Right forelimb (tissue), 1 donor: ENCODE measurements at places on chromosomes 11 and 22.

- no peak for DNase-seq
Observed at GRCh38 chr22:33577862-33578411, 342.3 kb downstream of the LARGE1 start.

DNA sequence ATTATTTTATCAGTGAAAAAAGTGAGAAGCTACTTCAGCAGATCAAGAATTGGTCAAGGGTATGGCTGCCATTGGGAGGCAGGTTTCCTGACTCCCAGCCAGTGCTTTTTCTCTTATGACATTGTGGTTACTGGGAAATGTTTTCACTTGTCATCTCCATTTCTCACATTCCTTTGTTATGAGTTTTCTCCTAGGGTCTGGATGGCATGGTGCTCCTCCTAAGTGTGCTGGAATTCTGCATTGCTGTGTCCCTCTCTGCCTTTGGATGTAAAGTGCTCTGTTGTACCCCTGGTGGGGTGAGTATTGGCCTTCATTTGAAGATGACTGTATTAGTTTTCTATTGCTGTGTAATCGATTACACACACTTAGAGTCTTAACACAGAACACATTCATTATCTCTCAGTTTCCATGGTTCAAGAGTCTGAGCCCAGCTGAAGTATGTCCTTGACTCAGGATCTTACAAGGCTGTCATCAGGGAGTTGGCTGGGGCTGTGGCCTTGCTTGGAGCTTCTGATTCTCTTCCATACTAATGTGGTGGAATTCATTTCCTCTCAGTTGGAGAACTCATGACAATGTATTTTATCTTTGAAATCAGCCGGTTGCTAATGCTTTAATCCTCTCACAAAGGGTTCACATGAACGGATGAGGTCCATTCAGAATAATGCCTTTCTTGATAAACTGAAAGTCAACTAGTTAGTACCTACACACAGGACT is 21.0 kb upstream of the MS4A6E start:
- DNase-seq, result no peak

GRCh38 chr11:95547976-95548375 is 241.6 kb downstream of the FAM76B start:
- DNase-seq, result no peak

GRCh38 chr11:46894506-46894905 is 23.8 kb downstream of the LRP4 start:
- DNase-seq, result no peak

- no peak for DNase-seq
Observed at GRCh38 chr11:129766898-129767604, 48.6 kb upstream of the TMEM45B start.

GRCh38 chr11:115291325-115291724 is 212.9 kb downstream of the CADM1 start:
- DNase-seq, result no peak

- no peak for DNase-seq
Observed at GRCh38 chr11:61713906-61714305, 33.7 kb downstream of the DAGLA start.

GRCh38 chr11:5713695-5714094 is 22.6 kb upstream of the OR56B1 start:
- no peak for DNase-seq

DNA sequence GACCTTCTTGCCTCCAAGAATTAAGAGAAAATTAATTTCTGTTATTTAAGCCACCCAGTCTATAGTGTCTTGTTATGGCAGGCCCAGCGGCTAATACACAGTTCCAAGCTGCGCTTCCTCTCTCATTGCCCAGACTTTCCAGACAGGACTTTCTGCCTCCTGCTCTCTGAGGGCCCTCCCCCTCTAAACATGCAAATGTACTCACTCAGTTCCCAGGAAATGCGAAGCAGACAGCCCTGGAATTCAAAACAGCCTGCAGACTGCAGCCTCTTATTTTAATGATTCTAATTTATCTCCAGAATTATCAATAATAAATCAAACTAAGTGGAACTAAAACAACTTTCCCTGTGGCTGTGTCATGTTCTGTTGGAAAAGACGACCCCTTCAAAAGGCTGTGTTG is 115.5 kb upstream of the ISX start:
- DNase-seq, result no peak

GRCh38 chr11:108865406-108865805 is 200.5 kb downstream of the DDX10 start:
- no peak for DNase-seq

DNA sequence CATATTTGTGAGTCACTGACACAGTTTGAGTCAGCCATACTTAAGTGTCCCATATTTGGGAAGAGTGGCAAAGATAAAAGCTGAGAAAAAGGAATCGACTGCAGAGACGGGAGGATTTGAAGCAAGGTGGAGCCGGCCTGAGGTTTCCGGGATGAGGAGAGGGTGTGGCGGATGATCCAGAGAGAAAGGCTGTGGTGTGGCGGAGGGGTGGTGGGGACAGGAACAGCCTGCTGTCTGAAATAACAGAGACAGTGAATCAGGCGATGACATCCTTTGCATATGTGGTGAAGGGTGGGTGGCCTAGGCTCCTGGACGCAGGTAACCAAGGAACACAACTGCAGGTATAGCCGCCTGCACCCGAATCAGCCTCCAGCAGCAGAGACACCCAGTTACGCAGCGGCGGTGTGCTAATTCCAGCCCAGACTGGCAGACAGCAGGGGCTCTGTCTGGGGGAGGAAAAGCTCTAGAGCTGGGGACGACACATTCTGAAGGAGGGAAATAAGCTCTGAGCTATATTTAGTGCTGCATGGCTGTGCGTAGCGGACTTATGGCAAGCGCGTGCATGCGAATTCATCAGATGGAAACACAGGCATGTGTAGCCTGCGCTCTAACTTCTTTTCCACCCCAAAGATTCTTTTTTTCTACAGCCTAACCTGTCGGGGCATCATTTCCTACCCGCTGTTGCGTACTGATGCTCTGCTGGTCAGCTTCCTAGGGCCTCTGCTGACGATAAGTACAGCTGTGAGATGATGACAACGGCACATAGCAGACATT is 62.7 kb upstream of the BARX2 start:
- DNase-seq, result no peak

GRCh38 chr22:33519071-33519973 is 401.0 kb downstream of the LARGE1 start:
- DNase-seq, result peak; percentile 70

DNA sequence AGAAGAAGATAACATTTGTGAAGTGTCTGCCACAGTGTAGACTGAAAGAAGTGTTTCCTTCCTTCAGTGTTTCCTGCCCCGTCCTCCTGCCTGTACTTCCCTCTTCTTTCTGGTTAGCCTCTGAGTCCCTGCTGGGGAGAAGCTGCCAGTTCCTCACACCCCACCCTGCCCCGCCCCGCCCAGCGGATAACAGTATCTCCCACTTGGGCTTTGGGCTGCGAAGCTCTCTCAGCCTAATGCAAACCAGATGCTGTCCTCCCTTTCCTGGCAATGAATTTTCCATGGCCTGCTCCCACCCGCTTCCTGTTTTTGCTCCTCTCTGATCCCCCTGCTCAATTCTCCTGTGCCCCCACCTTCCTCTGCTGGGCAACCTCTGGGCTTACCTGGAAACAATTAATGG is 5.2 kb upstream of the RAB3IL1 start:
- DNase-seq, result peak; percentile 90

- DNase-seq, result no peak
Observed at GRCh38 chr22:46260038-46260437, 3.1 kb downstream of the PKDREJ start.

GRCh38 chr11:79434283-79434682 is 6.5 kb downstream of the TENM4 start:
- no peak for DNase-seq

- DNase-seq, result no peak
Observed at GRCh38 chr11:126636911-126637794, 281.7 kb downstream of the ST3GAL4 start.
